GM03348 (cell line): ENCODE measurements at places on chromosomes 12 and 14.

DNA sequence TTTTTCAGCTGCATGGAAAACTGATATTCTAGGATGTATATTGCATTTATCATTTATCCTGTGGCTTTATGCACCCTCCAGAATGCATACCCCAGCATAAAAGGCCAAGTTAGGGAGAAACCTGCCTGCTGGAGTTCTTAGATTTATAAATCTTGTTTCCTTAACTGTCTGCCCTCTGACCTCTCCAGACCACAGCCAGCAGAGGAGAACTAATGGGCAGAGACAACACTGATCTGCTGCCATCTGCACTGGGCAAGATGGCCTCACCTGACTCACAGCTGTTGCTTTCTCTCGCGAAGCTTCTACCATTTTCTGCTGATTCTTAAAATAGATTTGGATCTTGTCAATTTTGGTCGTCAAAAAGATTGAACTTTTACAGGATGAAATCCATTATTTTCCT, 65.8 kb downstream of the PPP2R5C start:
- no peak for DNase-seq

DNA sequence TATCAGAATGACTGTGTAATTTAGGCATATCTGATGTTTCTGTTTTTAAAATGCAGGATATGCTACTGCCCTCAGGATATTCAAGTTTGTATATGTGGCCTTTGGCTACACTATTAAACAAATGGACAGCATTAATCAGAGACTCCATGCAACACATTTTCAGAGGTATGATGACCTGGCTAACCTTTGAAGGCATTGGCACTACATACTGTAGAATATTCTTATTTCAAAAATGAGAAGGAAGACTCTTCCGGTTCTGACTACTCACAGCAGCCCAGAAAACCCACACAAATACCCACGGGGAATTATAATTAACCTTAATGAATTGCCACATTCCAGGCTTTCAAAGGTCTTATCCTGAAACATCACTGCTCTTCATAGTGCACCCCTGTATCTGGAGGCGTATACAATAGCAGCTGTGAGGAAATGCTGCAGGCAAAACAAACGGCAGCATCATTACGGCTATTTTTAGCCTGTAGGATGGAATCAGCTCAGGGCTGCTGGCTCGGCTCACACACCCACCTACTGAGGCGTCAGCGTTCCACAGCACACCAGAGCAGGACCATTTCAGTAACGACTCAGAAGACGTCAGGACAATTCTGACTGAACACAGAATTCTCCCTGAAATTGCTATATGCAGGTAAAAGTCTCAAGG, 648.5 kb downstream of the RPS29 start:
- DNase-seq, result no peak

DNA sequence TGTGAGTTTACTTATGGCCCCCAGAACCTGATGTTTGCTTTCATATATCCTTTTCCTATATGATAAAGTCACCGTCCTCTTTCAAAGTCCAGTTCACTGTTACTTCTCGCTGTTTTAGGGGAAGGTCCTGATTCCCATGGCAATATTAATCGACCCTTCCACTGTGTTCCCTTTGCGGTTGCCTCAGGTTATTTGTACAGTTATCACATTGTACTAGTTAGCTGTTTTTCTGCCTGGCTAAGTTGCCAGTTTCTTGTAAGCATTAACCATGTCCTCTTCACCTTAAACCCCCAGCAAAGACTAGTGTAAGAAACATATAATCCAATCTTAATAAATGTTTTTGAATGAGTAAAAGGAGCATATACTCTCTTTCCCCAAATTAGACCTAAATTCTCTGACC, 115.0 kb upstream of the PPFIA2 start:
- DNase-seq, result no peak

GRCh38 chr14:74434294-74434693, 8.3 kb upstream of the SYNDIG1L start:
- no peak for DNase-seq

- DNase-seq, result no peak
Observed at GRCh38 chr12:28040246-28040645, 67.7 kb upstream of the PTHLH start.

GRCh38 chr14:103923863-103924262, 4.4 kb upstream of the TDRD9 start:
- no peak for DNase-seq

DNA sequence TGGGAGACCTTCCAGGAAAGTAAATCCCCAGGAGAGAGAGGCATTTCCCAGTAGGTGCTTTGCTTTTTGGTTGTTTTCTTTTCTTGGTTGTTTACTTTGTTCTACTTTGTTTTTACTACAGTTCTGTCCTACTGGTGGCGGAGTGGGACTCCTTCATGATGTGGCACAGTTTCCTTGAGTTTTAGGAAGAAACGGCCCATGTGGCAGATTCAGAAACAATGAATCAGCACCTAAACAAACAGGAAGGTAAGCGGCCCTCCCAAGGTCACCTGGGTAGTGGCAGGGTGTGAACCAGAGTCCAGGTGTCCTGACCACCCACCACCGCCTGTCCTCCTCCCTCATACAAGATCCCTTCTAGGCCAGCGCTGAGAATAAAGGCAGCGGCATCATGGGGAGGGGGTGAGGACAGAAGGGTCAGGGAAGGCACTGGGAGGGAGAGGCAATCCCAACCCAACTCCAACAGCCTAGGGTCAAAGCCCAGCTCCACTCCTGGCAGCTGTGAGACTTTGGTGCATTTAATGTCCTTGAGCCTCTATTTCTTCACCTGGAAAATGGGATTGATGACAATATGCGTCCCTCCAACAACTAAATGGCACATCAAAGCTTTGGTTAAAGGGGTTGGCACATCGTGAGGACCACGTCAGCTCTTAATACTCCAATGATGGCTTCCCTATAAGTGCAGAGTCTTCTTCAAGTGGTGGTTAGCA, 111.5 kb upstream of the BCL2L14 start:
- DNase-seq, result no peak

DNA sequence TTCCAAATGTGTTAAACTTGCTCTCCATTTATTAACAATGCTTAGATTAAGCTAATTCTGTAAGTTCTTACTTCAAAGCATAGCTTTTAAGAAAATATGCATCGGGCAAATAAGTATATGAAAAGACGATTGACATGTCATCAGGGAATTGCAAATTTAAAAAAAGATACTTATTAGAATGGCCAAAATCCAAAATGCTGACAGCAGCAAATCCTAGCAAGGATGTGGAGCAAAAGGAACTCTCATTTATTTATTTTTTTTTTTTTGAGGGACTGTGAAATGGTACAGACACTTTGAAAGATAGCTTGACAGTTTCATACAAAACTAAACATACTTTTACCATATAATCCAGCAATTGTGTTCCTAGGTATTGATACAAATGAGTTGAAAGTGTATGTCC, 779.5 kb upstream of the MDGA2 start:
- no peak for DNase-seq

GRCh38 chr12:128554546-128555304, 269.0 kb downstream of the SLC15A4 start:
- DNase-seq, result no peak

- DNase-seq, result no peak
Observed at GRCh38 chr12:116400636-116401372, 123.3 kb upstream of the MED13L start.

DNA sequence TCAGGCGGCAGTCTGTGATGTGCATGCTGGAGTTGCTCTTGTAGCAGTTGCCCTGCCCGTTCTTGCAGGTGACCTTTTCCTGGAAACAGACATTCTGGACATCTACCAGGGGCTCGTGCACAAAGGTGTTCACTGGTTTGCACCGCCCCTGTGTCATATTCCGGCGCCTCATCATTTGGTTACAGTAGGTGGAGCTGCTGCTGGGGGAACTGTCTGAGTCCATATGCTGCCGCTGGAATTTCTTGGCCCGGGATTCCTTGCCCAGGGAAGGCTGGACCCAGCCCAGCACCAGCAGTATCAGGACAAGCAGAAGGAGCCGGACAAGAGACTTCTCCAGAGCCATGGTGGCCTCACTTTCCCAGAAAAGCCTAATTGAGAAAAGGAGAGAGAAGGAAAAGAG, 918 bp downstream of the RNASE1 start:
- no peak for DNase-seq

GRCh38 chr12:106223485-106224354, 24.1 kb downstream of the CKAP4 start:
- DNase-seq, result peak; percentile 92

GRCh38 chr14:61940666-61941420, 178.6 kb downstream of the SNAPC1 start:
- DNase-seq, result no peak

GRCh38 chr12:69348162-69348938, at the start of gene LYZ:
Gene LYZ, plus strand, starts transcription at chr12:69348381. Its CDS starts 28 bp downstream, at chr12:69348409.
- DNase-seq, result no peak

- DNase-seq, result no peak
Observed at GRCh38 chr14:67572608-67573007, 27.5 kb downstream of the PIGH start.

DNA sequence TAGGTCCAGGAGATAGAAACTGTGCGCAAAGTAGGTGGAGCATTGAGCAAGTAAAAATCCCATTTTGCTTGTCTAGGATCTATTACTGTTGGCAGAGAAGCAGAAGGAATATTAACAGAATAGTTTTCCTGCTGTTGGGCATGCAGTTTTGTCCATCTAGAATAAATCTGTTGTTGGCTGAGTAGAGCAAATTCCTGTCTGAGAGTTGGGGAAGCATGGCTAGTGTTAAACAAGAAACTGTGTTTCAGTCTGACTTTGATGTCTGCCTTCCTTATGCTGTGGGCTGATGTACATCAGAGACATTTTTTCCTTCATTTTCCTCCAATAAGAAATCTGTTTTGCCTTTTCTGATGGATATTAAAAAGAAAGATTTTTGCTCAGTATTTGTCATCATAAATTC, 98.2 kb downstream of the RAD52 start:
- DNase-seq, result peak; percentile 32

DNA sequence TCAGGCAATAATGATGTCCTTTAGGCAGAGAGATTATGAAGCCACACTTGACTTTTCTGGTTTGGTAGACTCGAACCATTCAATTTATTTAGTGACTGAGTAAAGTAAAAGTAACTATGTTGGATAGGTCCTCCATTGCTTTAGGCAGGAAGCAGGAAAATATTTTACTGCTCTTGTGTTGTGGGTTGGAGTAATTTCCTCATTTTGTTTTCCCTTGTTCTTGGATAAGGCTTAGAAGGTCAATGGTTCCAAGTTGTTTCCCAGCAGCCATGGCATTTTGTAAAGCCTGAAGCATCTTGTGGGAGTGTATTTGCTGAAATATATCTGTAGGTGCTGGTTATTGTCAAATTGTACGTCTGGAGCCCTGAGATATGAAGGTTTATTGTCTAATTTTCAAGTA, 161.2 kb upstream of the SLC38A2 start:
- DNase-seq, result no peak

GRCh38 chr14:21703357-21704326, 30.0 kb upstream of the OR4E1 start:
- no peak for DNase-seq

- no peak for DNase-seq
Observed at GRCh38 chr14:97116546-97116945, 319.4 kb downstream of the VRK1 start.

DNA sequence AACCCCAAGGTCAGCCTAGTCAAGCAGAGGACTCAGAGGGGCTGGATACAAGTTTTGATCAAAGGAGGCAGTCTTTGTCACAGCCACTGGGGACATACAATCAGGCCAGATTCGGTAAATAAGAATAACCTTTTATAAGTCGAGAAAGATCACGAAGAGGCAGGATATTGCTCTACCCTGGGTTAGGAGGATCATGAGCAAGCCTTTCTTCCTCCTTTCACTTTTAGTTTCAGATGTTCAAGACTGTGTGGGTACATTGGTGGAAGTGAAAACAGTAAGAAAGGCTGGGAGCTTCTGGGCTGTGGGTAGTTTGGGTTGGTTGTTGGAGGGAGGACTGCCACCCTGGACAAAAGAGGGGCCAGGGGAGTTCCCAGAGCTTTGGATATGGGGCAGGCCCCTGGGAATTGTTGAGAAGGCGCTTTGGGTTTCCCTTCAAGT, 127.7 kb downstream of the SNAPC1 start:
- DNase-seq, result no peak

DNA sequence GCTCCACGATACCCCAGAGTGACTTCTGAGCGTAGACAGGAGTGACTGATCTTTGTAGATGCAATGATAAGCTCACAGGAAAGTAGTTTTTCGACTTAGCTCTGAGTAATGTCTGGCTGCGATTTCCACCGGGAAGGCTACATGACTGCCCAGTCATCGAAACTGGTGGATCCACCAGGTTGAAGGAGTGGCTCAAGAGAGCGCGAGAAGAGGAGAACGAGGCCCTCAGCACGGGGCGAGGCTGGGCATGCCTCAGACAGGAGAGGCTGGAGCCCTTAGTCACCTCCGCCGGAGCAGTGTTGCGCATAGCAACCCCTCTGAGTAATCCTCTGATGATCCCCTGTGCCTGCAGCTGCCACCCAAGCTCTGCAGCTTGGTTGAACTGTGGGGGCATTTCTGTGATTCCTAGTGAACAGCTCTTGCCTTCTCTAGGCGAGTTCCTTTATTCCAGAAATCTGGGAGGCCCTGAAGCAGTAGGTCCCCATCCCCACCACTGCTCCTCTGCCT, 25.6 kb downstream of the ELK3 start:
- DNase-seq, result peak; percentile 95

DNA sequence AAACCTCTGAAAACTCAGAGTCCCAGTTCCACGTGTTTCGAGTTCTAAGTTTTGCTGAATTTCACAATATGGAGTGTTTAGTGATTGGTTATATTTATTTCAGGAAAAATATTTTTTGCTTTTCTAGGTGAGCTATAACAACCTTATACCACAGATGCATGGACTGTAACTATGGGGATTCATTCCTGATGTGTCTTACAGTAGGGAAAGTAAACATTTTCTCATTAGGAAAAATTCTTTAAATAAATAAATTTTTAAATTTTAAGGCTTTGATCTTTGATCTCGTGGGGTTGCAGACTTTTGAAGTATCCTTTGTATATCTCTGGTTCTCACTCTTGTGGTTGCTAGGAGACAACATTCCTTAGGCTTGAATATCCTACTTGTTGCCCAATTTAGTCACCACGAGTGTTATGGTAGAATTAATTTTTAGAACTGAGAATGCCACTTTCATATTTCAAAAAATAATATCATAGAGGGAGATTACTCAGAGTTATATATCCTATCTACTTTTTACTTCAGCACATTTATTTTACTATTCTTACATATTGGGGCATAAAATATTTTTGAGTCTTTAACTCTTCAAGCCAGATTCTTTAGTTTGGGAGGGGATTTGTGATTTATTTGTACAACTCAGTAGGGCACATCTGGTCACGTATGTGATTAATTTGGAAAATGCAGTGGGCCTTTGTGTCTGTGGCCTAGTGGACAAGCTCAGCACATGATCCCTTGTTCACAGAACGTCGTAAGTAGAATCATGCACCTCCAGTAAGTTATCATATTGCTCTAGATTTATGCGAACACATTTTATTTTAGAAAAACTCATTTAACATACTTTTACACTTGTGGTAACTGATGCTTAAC, 224.0 kb downstream of the TTC6 start:
- peak; percentile 54 for DNase-seq

- no peak for DNase-seq
Observed at GRCh38 chr12:87112571-87113345, 856.6 kb upstream of the MGAT4C start.
